ENCODE measurements at places on chromosomes 6 and 20.

DNA sequence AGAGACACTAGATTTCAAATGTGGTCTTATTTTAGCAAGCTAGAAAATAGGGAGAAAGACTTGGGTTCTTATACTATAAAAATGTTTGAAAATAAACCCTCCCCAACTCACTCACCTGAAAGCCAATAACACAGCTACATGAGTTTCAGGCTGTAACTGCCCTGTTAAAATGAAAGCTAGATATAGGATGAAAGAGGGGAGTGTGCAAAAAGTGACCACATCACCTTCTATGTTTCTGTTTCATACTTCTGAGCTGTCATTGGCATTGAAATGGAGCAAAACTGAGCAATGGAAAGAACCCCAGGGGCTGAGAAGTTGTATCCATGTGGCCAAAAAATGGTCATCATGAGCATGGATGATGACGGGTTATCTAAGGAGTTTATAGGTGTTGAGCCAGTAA, 148.1 kb upstream of the TENT5A start:
- no peaks in the 10 kb centered on the region for H3K36me3 ChIP-seq
- H3K4me1 ChIP-seq = no peaks in the 10 kb centered on the region
- H3K4me3 ChIP-seq = no peak overlapping the region
- no peaks in the 10 kb centered on the region for H3K27me3 ChIP-seq

GRCh38 chr6:165181951-165182414, 127.4 kb downstream of the C6orf118 start:
- H3K4me3 ChIP-seq = no peak overlapping the region
- DNase-seq = peak; percentile 15
- H3K36me3 ChIP-seq = no peaks in the 10 kb centered on the region
- no peaks in the 10 kb centered on the region for H3K4me1 ChIP-seq
- no peaks in the 10 kb centered on the region for H3K27me3 ChIP-seq

DNA sequence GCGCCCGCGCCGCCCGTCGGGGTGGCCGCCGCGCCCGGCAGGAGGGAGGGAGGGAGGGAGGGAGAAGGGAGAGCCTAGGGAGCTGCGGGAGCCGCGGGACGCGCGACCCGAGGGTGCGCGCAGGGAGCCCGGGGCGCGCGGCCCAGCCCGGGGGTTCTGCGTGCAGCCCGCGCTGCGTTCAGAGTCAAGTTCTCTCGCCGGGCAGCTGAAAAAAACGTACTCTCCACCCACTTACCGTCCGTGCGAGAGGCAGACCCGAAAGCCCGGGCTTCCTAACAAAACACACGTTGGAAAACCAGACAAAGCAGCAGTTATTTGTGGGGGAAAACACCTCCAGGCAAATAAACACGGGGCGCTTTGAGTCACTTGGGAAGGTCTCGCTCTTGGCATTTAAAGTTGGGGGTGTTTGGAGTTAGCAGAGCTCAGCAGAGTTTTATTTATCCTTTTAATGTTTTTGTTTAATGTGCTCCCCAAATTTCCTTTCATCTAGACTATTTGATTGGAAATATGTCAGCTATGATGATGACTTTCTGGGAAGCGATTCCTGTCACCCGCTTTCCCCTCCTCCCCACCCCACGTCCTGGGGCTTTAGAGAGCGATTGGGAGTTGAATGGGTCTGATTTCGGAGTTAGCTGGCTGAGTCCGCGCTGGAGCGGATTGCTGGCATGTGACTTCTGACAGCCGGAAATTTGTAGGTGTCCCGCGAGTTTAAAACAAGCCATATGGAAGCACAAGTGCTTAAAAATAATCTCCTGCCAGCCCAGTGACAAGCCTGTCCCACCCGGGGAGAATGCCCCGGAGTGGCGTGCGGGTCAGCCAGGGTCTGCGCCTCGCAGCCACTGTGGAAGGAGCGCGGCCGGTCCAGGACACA, 1.1 kb downstream of the ESR1 start:
- peak overlapping the region; percentile 11 for H3K4me3 ChIP-seq
- no peak overlapping the region for H3K27ac ChIP-seq
- peaks cover 49% of the 10 kb centered on the region for H3K27me3 ChIP-seq
- H3K4me1 ChIP-seq = peaks cover 15% of the 10 kb centered on the region

- no peak overlapping the region for H3K27ac ChIP-seq
- H3K4me3 ChIP-seq = no peak overlapping the region
- no peaks in the 10 kb centered on the region for H3K4me1 ChIP-seq
- H3K27me3 ChIP-seq = no peaks in the 10 kb centered on the region
- DNase-seq = no peak
- no peaks in the 10 kb centered on the region for H3K36me3 ChIP-seq
These were observed 372.0 kb downstream of the PLCB1 start for GRCh38 chr20:8504030-8504429.

GRCh38 chr20:43914311-43915210, at the start of gene TOX2:
Gene TOX2, plus strand, starts transcription at chr20:43914852. Its CDS starts 40 bp downstream, at chr20:43914892.
- H3K27me3 ChIP-seq = peaks cover 40% of the 10 kb centered on the region
- H3K36me3 ChIP-seq = no peaks in the 10 kb centered on the region
- no peak for DNase-seq

GRCh38 chr20:20272686-20273085, 95.2 kb upstream of the INSM1 start:
- no peaks in the 10 kb centered on the region for H3K36me3 ChIP-seq
- H3K4me1 ChIP-seq = no peaks in the 10 kb centered on the region
- H3K4me3 ChIP-seq = no peak overlapping the region
- no peak overlapping the region for H3K27ac ChIP-seq

GRCh38 chr20:62318400-62319345, 15.9 kb downstream of the ADRM1 start:
- no peaks in the 10 kb centered on the region for H3K27me3 ChIP-seq
- no peak overlapping the region for H3K4me3 ChIP-seq
- peaks cover 11% of the 10 kb centered on the region for H3K4me1 ChIP-seq
- H3K36me3 ChIP-seq = peaks cover 48% of the 10 kb centered on the region
- no peak for DNase-seq

DNA sequence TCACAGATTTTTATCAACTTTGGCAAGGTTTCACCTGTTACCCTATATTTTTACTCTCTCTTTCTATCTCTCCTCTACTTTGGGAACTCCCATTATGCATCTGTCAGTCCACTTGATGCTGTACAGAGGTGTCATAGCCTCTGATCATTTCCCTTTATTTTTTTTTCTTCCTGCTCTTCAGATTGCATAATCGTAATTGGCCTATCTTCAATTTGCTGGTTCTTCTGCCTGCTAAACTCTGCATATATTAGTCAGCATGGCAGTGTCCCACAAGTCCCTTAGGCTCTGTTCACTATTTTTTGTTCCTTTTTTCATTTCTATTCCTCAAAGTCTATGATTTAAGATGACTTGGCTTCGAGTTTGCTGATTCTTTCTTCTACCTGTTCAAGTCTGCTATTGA, 44.7 kb upstream of the MICB start:
- H3K27me3 ChIP-seq = peaks cover 10% of the 10 kb centered on the region
- DNase-seq = no peak
- no peaks in the 10 kb centered on the region for H3K36me3 ChIP-seq

DNA sequence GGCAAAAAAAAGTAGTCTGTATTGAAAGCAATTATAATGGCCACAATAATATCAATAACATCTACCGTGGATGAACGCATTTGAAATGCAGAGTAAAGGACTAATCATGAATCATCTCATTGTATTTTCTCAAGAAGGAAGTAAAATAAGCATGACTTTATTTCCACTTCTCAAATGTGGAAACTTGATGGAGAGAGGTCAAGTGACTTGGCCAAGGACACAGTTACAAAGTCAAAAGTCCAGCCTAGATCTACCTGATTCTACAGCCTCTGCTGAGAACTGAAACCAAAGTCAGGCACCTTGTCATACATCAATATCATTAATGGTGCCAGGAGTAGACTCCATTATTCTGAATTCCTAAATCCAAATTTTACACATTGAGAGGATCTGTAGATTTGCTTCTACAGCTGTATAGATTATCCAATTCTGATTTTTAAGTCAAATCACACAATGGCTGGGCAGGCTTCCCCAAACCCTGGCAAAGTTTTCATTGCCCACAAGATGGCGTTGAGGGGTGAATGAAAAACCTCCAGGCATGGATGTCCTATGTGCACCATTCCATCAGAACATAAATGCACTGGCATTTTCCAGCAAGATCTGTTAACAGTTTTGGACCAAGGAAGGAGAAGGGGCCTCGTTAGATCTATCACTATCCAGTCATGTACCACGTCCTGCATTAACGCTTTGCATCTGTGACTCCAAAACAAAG, 423.1 kb downstream of the MAFB start:
- H3K27ac ChIP-seq = no peak overlapping the region
- no peaks in the 10 kb centered on the region for H3K4me1 ChIP-seq
- H3K36me3 ChIP-seq = no peaks in the 10 kb centered on the region

DNA sequence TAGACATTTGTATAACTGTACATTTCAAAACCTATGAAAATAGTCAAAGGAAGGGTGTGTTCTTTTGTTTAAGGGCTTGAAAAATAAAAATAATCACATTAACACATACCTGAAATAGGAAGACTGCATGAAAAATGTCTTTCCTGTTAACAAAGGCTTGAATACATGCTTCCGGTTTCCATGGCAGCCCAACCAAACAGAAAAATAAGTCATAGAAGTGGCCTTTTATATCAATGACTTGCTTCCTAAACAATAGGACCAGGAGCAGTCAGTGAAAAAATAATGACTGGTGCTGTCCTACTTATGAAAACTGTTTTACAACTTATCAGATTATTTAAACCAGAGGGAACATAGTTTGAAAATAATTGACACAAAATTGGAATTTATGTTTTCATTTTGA, 412.6 kb upstream of the PLCB4 start:
- H3K27me3 ChIP-seq = no peaks in the 10 kb centered on the region
- H3K4me1 ChIP-seq = no peaks in the 10 kb centered on the region
- no peak overlapping the region for H3K4me3 ChIP-seq
- H3K27ac ChIP-seq = no peak overlapping the region

DNA sequence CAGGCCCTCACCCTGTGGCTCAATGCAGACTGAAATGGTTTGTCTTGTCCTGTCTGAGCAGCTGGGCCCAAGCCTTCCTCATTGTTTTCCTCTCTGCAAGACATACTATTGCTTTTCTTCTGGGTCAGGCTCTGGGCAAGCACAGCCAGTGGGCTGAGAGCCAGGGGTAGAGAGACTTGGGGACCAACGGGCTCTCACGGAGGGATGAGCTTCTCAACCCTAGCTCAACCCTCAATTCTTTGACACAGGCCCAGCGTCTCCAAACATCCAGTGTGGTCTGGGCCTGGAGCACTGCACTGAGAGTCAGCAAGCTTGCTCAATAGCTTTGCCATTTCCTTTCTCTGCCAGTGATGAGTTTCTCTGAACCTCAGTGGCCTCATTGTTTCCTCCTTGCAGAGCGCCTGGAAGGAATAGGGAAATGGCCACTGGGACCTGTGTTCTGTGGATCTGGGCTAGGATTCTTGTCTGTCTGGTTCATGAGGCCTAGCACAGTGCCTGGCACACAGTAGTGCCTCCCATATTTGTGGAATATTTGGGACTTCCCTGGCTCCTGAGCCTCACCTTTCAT, 9.3 kb downstream of the ANGPT4 start:
- peaks cover 5% of the 10 kb centered on the region for H3K4me1 ChIP-seq
- H3K27me3 ChIP-seq = peaks cover 7% of the 10 kb centered on the region
- H3K4me3 ChIP-seq = no peak overlapping the region
- H3K36me3 ChIP-seq = no peaks in the 10 kb centered on the region
- H3K27ac ChIP-seq = no peak overlapping the region

DNA sequence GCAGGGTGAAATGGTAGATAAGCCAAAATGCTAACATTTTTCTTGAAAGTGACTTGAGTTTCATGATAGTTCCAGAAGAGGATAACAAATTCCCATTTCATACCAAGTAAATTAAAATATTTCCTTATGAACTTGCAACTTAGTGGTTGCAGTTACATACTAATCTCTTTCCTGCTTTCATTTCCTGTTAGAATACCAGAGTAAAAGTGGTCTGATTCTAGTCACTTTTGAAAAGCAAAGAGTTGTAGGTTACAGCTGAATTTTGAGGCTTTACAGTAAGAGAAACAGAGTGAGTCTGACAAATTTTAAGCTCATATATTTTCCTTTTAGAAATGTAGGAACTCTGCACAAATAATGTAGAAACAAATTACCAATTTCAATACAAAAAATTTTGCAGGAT, 117.4 kb downstream of the ZFAND3 start:
- H3K36me3 ChIP-seq = no peaks in the 10 kb centered on the region
- no peak overlapping the region for H3K4me3 ChIP-seq
- H3K27me3 ChIP-seq = no peaks in the 10 kb centered on the region
- H3K4me1 ChIP-seq = no peaks in the 10 kb centered on the region
- DNase-seq = no peak
- no peak overlapping the region for H3K27ac ChIP-seq

GRCh38 chr6:82484737-82485626, 121.4 kb downstream of the TPBG start:
- H3K36me3 ChIP-seq = no peaks in the 10 kb centered on the region
- no peak overlapping the region for H3K4me3 ChIP-seq
- H3K4me1 ChIP-seq = peaks cover 8% of the 10 kb centered on the region
- no peak for DNase-seq
- no peaks in the 10 kb centered on the region for H3K27me3 ChIP-seq

GRCh38 chr6:132068766-132069165, 117.6 kb upstream of the CCN2 start:
- H3K27me3 ChIP-seq = no peaks in the 10 kb centered on the region
- no peak for DNase-seq
- peaks cover 20% of the 10 kb centered on the region for H3K4me1 ChIP-seq
- no peak overlapping the region for H3K27ac ChIP-seq
- no peak overlapping the region for H3K4me3 ChIP-seq
- H3K36me3 ChIP-seq = no peaks in the 10 kb centered on the region

DNA sequence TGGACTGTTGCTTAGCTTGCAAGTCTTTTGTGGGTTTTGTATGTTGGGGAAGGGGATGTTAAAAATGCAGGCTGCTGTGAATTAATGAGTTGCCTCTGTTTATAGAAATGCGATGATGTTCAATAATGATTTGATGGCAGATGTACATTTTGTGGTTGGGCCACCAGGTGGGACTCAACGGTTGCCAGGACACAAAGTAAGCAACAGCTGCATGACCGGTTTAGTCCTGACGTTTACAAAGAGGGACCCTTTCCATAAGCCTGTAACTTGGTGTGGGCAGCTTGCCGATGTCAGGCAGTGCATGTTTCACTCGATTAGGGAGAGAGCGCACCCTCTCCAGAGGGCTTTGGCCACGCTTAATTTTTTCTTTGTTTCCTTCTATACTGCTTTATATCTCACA, 1.3 kb downstream of the BTBD3 start:
- H3K36me3 ChIP-seq = peaks cover 11% of the 10 kb centered on the region
- no peak overlapping the region for H3K27ac ChIP-seq
- H3K4me1 ChIP-seq = peaks cover 21% of the 10 kb centered on the region
- H3K27me3 ChIP-seq = no peaks in the 10 kb centered on the region
- H3K4me3 ChIP-seq = no peak overlapping the region

- H3K4me1 ChIP-seq = no peaks in the 10 kb centered on the region
- H3K27me3 ChIP-seq = peaks cover 21% of the 10 kb centered on the region
- H3K4me3 ChIP-seq = no peak overlapping the region
- H3K27ac ChIP-seq = no peak overlapping the region
- no peak for DNase-seq
These were observed 19.0 kb downstream of the CTCFL start for GRCh38 chr20:57505979-57506378.

- peaks cover 27% of the 10 kb centered on the region for H3K27me3 ChIP-seq
- H3K27ac ChIP-seq = no peak overlapping the region
- no peaks in the 10 kb centered on the region for H3K36me3 ChIP-seq
These were observed 1.9 kb upstream of the MCHR2 start for GRCh38 chr6:99995916-99996315.

GRCh38 chr20:58832457-58832856, 18.2 kb downstream of the GNAS-AS1 start:
- no peaks in the 10 kb centered on the region for H3K4me1 ChIP-seq
- no peak overlapping the region for H3K27ac ChIP-seq
- no peak overlapping the region for H3K4me3 ChIP-seq
- H3K36me3 ChIP-seq = no peaks in the 10 kb centered on the region

GRCh38 chr6:168093071-168093505, 14.1 kb upstream of the FRMD1 start:
- no peak overlapping the region for H3K4me3 ChIP-seq
- H3K4me1 ChIP-seq = no peaks in the 10 kb centered on the region
- no peaks in the 10 kb centered on the region for H3K36me3 ChIP-seq
- no peak overlapping the region for H3K27ac ChIP-seq
- H3K27me3 ChIP-seq = no peaks in the 10 kb centered on the region

Data from keratinocyte (primary cell).